ENCODE measurements at places on chromosomes 5 and 9.

GRCh38 chr5:80810425-80810824 is 149.7 kb upstream of the RASGRF2 start:
- DNase-seq: no peak

DNA sequence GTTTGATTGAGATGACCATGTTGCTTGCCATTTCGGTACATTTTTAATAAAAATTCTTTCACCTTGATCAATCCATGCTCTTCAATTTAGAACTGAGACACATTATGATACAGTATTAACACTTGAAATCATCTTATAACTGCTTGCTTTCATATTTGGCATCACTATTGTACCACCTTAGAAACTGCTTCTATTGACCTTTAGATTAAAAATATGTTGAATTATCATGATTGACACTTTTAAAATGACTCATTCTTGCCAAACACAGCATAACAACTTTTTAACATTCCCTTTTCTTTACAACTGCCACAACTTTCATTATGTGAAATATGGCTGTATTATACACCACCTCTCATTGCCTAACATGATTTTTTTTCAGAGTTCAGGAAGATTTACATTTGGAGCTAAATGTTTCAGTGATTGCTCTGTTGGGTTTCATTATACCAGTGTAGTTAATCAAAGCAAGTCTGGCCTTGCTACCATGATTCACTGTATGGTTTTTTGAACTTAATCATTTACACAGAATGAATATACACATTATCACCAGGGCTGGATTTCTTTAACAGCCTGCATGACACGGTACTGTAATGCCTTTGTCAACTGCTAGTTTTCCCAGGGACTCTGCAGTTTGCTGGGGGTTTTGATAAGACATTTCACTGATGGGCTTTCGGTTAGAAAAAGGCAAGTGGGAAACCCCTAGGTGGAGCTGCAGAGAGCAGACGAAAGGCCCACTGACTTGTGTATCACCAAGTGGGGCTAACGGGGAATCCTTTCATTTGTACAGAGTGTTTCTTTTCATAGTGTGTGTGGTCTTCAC is 93.6 kb upstream of the TLE4 start:
- no peak for DNase-seq

DNA sequence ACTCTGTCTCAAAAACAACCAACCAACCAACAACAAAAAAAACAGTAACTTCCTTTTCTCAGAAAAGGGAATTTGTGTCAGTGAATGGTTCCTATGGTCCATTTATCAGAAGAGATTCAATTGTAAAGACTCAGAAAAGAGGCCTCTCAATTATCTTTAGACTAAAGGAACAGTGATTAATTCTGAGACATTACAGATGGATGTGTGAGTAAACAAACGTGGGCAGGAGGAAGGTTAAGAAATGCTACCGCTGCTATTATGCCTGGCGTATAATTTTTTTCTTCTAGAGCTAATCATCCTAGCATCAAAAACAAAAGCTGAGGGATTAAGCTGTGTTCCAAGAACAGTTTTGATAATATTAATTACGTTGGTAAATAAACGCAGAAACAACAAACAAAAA is 52.9 kb upstream of the JMY start:
- no peak for DNase-seq

- DNase-seq: no peak
These were observed 45.7 kb upstream of the FRRS1L start for GRCh38 chr9:109212768-109213167.

GRCh38 chr5:10627160-10627701 is 63.4 kb downstream of the ANKRD33B start:
- no peak for DNase-seq

DNA sequence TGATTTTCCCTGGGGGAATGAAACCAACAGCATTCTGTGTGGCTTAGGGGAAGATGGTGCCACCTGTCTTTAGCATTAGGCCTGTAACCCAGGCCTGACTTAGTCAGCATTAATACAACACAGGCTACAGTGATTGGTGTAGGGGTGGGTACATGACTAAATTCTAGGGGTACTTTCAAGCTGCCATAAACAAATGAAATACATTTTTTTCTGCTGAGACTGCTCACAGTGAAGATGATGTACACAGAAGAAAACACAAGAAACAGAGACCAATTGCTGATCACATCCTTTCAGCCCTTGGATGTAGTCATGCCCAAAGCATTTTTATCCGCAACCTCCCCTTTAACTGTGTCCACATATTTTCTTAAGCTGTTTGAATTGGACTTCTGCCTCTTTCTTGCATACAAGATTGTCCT is 527.2 kb downstream of the KCTD16 start:
- peak; percentile 95 for DNase-seq

GRCh38 chr5:86999951-87000350 is 267.7 kb upstream of the RASA1 start:
- no peak for DNase-seq

GRCh38 chr5:77394064-77394715 is 97.9 kb downstream of the WDR41 start:
- DNase-seq: no peak

- peak; percentile 41 for DNase-seq
These were observed 337.5 kb upstream of the PCSK5 start for GRCh38 chr9:75552941-75553340.

GRCh38 chr5:103600086-103600485 is 37.5 kb upstream of the NUDT12 start:
- no peak for DNase-seq

- no peak for DNase-seq
These were observed 609.8 kb upstream of the GRAMD2B start for GRCh38 chr5:125813221-125813974.

DNA sequence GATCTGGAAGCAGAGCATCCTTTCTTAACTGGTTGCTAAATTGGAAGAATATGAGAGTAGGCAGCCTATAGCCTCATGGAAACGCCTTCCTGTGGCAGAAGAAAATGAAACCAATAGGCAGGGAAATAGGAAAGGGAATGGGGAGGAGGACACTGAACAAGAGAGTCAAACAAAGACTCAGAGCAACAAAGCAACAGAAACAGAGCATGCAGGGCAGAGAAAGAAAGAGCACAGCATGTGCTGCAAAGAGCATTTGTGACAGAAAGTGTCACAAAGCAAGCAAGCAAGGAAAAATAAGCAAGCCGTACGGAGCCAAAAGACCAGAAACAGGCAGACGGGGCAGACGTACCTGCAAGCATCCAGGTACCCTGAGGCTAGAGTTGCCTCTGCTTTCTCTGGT is 123.1 kb downstream of the RAPGEF6 start:
- DNase-seq: no peak

DNA sequence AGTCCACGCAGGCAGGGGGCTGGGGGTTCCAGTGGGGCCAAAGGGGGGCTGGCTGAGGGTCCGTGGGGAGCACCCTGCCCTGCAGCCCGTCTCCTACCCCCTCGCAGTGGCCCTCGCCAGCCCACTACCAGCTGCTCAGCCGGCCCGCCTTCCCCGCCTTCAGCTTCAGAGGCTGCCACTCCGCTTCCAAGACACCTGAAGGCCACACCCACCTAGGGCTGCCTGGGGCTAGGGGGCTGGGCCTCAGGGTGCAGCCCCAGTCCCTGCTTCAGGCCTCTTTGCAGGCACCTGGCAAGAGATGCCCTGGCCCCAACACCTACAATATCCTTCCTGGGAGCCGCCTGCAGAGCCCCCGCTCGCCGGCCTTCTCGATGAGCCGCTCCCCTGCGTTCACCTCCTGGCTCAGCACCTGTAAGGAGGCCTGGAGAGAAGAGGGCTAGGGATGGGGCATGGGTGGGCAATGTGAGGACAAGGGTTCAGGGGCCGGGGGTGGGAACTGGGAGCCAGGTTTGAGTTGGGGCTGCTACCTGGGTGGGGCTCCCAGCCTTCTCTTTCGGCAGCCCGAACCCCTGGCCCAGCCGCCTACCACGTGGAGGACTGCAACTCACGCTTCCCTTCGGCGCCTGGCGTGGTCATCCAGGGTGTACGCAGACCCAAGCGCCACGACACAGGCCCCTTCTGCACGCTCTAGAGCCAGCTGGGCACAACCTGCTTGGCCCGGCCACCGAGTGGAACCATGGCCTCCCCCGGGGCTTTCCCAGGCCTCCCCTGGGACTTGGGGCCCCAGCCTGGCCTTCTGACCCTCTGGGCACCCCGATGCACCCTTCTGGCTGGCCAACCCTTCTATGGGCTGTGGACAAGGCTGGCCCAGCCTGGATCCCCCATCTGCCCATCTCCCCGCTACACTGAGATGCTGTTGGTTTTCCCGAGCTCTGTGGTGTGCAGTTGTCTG is 1.7 kb downstream of the STPG3 start:
- DNase-seq: no peak

DNA sequence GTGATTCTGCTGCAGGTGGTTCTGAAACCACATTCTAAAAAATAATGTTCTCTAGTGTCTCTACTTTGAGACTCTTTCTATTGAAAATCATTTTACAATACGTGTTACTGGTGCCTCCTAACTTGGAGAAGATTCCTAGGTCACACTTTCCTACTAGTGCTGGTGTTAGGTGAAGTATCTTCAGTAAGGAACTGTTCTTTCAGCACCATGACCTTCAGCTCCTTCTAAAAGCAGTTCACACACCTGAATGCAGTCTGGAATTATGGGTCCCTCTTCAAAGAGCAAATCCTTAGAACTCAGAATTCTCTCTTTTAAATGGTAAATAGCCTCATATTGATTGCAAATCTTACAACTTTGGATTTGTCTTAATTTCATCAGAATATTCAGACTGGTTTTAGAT is 10.6 kb upstream of the DPYSL3 start:
- no peak for DNase-seq

DNA sequence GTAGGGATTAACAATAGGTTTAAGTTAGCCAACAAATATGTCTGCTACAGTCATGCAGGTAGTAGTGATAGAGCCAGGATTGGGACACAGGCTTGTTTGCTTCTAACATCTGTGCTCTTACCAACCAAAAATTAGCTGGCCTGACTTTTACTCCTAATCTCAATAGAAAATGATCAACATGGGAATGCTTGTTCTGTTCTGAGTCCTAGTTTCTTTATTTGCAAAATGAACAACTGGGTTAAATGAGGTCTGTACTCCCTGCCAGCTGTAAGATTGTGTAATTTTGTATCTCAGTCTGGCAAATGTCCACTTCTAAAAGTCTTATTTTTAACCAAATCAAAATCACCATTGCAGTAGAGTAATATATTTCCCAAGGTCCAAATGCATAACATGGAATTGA is 216.8 kb downstream of the NMUR2 start:
- DNase-seq: no peak

GRCh38 chr5:39486361-39486760 is 61.6 kb upstream of the DAB2 start:
- no peak for DNase-seq

DNA sequence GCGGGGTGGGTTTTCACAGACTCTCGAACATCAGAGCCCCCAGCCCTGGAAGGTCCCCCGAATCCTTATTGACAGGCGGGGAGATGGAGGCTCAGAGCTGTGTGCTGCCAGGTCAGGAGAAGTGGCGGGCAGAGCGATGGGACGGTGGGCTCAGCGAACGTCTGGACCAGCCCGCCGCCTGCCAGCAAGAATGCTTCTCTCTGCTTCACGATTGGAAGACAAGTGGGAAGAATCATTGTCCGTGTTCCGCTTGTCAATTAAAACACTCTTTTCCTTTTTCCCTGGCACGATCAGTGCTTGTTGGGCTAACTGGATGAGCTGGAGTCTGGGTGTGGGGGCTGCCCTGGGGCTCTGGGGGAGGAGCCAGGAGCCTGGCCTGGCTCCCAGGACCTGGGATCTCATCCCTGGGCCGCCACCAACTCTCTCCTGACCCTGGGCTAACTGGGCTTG is 1.6 kb downstream of the COL5A1 start:
- peak; percentile 60 for DNase-seq

- DNase-seq: no peak
These were observed 26.2 kb downstream of the GRIA1 start for GRCh38 chr5:153516504-153517240.

DNA sequence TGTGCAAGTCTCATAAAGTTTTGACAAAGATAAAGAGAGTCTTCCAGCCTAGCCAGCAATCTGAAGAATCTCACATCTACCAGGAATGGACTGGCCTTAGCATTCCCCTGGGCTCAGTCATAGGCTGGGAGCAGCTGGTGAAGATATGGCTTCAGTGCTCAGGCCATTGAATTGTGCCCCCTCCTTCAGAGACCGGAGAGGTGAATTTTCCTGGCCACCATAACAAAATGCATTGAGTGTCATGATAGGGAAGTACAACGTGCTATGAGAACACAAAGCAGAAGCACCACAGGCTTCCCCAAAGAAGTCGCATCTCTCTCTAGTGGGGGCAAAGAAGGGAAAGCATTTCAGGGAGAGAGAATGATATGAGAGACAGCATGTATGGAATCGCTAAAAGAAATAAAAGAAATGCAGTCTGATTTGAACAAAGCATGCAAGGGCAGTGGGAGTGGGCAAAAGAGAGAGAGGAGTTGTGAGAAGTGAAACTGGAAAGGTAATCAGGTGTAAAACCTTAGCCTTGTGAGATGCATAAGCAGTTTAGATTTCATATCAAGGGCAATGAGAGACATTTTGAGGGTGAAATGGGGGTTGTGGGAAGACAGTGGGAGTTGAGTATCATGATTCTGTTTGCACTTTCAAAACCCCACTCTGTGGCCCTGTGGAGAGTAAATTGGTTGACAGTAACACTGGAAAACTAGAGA is 57.1 kb upstream of the NMUR2 start:
- no peak for DNase-seq

- no peak for DNase-seq
These were observed 302.7 kb downstream of the MAN2A1 start for GRCh38 chr5:109992264-109992915.
